ENCODE measurements at places on chromosomes 2 and 18.

DNA sequence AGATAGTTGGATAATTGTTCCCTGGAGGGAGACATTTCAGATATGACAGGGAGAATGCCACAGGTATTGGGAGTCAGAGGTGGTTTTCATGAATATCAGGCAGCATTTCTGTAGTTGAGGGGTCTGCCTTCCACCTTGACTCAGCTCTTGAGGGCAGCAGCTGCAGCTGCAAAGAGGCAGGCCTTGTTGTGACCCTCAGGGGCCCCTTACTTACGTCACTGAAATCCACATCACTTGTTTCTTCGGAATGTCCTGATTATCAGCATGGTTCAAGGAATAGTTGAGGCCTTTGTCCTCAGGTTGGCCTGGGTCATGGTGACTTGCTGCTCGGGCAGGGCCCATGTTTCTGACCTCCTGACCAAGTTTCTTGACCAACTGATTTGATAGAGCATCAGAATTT lies 46.9 kb downstream of the TMEM17 start:
- no peak for DNase-seq

DNA sequence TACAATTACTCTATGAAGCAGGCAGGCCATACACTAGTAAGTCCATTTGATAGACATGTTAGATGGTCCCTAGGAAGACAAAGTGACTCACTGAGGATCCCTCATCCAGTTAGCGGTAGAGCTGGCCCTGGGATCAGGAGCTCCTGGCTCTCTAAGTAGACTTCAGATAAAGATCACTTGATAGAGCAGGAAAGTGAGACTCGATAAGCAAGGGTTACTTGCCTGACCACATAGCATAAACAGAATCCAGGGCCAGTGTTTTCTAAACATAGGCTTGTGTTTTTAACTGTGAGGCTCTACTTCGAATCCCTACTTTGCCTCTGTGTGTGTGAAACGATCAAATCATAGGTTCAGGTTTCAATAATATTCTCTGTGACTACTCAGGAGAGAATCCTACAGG lies 355.2 kb upstream of the TRIB2 start:
- no peak for DNase-seq

DNA sequence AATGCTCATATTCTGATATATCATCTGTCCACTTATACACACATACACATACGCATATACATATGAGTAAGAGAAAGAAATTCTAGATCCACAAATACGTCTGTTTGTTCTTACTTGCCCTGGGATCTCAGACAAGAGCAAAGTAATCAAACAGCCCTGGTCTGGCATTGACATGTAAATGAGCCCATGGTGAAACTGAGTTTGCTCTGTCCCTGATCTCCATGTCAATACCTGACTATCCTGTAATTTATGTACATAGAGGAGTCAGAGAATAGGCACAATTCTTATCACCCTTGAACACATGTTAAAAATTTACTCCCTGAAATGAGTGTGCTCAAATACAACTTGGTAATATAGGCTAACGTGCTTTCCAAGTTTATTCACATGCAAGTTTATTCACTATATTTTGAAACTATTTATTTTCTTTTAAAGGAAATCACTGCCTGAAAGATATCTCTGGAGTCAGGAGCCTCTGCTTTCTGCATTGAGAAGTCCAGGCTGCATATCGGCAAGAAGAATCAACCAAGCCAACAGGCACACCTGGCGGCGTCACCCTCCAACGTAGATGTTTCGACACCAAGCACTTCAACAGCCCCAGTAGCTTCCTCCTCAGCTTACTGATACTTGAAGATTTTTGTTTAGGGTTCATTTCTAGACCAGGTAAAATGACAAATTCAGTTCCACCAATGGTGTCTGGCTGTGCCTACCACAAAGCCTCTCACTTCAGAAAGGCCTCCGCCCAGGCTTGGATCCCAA lies 100.6 kb downstream of the CMPK2 start:
- DNase-seq = no peak

- no peak for DNase-seq
These were observed 147.8 kb downstream of the TMEM18 start for GRCh38 chr2:529424-529823.

DNA sequence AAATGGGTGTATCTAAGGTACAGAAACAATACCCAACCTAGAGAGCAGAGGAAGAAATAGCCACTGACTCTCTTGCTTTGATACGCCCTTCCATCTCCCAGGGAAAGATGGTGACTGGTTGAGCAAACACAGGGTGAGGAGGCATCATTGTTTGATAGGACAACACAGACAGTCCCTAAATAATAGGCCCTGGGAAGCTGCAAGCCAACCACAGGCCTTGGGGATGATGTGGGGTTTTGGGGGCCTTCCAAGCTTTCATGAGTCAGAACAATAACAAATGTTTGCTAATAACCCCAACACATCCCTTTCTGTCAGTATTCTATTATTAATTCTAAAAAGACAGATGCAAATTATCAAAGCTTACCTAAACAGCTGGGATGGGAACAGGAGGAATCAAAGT lies 9.8 kb downstream of the LGALSL start:
- peak; percentile 72 for DNase-seq

- DNase-seq = no peak
These were observed 656.0 kb upstream of the CELF4 start for GRCh38 chr18:38221476-38222100.

GRCh38 chr2:68432696-68433658 lies 34.1 kb downstream of the FBXO48 start:
- no peak for DNase-seq

DNA sequence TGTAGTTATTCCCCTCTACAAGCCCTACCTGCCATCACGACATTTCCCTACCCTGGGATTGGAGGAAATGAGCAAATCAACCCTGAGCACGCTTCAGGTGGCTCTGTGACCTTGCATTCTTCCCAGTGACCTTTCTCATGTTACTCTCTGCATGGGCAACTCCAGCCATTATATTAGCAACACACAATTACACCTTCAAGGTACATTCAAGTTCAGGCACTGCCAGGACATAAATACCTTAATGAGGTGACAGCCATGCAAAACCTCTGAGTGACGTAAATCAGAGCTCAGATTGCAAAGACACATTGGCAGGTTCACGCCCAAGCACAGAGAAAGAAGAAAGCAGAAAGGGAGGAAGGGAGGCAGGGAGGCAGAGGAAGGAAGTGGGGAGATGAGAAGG lies 68.7 kb upstream of the ALK start:
- no peak for DNase-seq

DNA sequence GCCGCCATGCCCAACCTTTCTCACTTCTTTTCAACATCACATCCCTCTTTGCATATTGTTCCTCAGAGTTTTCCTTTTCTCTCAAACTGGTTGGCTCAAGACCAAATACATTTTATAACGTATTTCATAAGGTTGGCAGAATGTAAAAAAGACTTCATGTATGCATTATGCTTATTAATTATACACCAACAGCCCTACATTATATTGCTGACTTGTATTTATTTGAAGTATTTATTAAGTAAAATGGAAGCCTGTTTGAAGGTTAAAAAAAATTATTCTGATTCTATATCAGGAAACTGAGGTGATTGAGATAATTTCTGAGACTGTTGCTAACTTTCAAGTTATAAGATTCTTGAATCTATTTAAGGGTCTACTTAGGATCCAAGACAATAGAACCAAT lies 208.0 kb upstream of the KCNH7 start:
- no peak for DNase-seq

DNA sequence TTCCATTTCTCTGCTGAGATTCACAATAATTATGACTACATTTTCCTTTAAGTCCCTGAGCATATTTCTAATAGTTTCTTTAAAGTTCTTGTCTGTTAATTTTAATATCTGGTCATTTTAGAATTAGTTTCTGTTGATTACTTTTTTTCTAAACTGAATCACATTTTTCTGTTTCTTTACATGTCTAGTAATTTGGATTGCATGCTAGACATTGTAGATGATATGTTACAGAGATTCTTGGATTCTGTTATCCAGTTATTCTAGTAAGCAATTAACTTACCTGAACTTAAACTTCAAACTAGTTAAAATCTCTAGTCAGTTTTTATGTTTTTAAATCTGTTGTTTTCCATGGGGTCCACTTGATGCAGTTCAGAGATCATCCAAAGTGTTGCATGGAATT lies 214.0 kb downstream of the MYO1B start:
- DNase-seq = no peak

- no peak for DNase-seq
These were observed 815.1 kb upstream of the RAB6C start for GRCh38 chr2:129164220-129164949.

Data from AG20443 (cell line).